T-cell (primary cell): ENCODE measurements at places on chromosomes 12 and 14.

DNA sequence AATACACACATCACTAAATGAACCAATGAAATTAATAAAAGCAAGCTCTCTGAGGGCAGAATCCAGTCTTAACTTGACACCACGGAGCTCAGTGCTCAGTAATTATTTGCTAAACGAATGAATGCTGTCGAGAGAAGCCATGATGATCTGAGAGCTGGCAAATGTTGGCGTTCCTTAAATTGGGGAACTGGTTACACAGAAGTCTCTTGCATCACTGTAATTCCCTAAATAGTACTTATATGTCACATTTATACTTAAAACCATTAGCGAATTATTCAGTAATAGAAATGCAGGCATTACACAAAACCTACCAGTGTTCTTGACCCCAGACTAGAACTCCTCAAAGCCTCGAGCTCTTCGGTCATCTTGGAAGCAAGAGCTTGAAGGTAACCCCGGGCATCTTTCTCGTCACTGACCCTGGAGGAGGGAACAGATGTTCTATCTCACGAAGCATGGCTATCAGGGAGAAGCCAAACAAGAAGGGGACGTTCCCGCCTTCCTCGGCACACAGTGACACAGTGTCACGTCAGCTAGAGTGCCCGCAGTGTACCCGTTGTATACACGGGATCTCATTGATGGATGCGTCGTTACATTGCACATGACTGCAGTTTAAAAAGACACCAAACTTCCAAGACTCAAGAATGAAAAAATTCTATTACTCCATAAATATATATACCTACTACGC is 43.6 kb downstream of the AMN start:
- no peak for DNase-seq

GRCh38 chr12:53660041-53660440 is 15.8 kb downstream of the ATP5MC2 start:
- DNase-seq = no peak

GRCh38 chr12:48156652-48157017 is 680 bp downstream of the ASB8 start:
- DNase-seq = no peak

DNA sequence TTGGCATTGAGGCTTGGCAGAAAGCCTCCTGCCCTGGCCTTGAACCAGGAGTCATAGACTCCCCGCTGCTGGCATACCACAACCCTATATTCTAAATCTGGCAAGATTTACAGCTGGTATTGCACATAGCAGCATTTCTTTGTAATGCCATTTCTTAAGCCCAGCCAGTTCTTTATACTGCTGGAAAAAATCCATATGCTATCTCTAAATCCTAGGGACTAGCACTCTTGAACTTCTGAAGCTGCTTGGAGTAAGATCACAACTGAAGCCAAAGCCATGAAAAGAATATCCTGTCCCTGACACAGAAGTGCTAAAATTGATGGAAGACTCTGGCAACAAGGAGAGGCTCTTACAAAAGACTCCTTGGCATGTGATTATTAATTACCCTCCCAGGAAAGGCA is 89.3 kb downstream of the KCNC2 start:
- no peak for DNase-seq

GRCh38 chr14:85090681-85091080 is 439.3 kb upstream of the FLRT2 start:
- DNase-seq = no peak

DNA sequence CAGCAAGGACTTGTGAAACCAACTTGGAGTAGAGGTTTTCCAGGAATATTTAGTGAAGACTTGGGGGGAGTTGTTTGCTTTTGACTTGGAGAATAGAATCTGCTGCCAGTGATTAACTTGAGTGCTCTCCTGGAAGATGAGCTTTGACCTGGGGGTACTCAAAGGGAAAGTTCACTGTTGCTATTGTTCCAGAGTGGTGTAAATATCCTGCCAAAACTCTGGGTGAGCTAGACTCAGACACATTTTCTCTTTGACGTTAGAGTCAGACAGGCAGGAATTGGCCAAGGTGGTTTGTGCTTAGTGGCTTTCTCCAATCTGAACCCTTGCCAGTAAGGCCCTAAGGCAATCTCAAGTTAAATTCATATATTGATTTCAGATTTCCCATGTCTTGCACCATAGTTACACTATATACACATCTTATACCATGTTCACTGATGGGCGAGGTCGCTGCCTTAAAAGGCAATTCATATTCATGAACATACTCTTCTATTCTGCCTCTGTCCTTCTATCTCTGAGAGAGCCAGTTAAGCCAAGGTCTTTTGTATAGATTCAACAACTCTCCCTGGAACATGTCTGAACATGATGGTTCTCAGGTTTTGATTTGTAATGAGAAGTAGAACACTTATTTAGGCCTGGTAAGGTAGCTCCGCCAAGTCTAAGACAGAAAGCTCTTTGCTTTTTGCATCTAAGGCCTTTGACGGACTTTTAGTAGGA is 204.6 kb upstream of the SLC38A2 start:
- DNase-seq = no peak

GRCh38 chr14:93346926-93347721 is at the start of gene COX8C:
TSS of gene COX8C (plus strand) at chr14:93347182. CDS start at chr14:93347269, 87 bp downstream.
- no peak for DNase-seq

GRCh38 chr12:5518584-5519365 is 86.9 kb downstream of the NTF3 start:
- no peak for DNase-seq

DNA sequence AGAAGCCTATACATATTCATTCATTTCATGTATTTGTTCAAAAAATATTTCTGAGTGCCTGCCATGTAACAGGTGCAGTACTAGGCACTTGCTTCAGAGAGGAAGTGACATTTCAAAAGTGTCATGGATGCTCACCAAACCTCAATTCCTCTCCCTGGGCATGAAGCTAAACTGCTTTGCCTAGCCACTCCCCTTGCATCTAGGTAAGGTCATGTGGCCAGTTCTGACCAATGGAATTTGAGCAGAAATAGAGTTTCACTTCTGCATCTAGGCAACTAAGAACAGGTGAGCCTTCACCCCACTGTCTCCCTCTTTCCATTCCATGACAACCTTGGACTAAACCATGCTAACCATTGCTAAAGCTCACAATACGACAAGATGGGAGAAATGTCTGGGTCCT is 27.6 kb downstream of the TC2N start:
- no peak for DNase-seq

- DNase-seq = no peak
Observed at GRCh38 chr14:96105926-96106441, 66.8 kb downstream of the C14orf132 start.

GRCh38 chr12:116324654-116325335 is 47.3 kb upstream of the MED13L start:
- no peak for DNase-seq

GRCh38 chr12:110301065-110301806 is 20.2 kb downstream of the ATP2A2 start:
- no peak for DNase-seq
